ENCODE measurements at places on chromosomes 4 and X. TPM values are rescaled to one million over a fixed set of nuclear protein-coding genes. Genes with fewer than 3 reads are reported as not detected.
A peak's percentile ranks its signal among the peaks of the same experiment; 100 is the strongest.

DNA sequence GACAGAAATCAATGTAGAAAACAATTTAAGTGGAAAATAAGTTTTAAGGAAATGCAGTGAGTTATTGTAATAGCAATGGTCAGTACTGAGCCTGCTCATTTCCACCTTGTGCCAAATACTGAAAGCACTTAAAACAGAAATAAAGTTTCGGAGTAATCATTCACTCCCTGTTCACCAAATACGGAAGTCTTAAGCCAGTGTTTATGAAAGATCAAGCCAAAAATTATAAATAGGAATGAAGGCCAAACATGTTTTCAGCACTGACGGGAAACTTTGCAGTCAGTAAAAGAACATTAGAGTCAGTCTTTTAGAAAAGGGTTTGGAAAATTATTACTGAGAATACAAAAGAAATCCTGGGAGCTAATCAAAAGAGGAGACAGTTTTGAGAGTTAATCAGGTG is 178.6 kb downstream of the DMD start:
- no peak overlapping the region for H3K4me3 ChIP-seq
- no peaks in the 10 kb centered on the region for H3K36me3 ChIP-seq
- H3K27ac ChIP-seq = no peak overlapping the region
- DNase-seq = no peak
- H3K27me3 ChIP-seq = no peaks in the 10 kb centered on the region

The AKAP14 gene
- not detected for total RNA-seq

- H3K4me1 ChIP-seq = no peaks in the 10 kb centered on the region
- no peak overlapping the region for H3K27ac ChIP-seq
- DNase-seq = peak; percentile 74
- H3K4me3 ChIP-seq = no peak overlapping the region
- H3K27me3 ChIP-seq = no peaks in the 10 kb centered on the region
These were observed 46.1 kb downstream of the HTRA3 start for GRCh38 chr4:8315435-8316250.

The F9 gene
- not detected for total RNA-seq

- no peak overlapping the region for H3K27ac ChIP-seq
- H3K27me3 ChIP-seq = no peaks in the 10 kb centered on the region
- DNase-seq = no peak
- H3K4me1 ChIP-seq = no peaks in the 10 kb centered on the region
- H3K36me3 ChIP-seq = no peaks in the 10 kb centered on the region
These were observed 124.4 kb downstream of the ZNF827 start for GRCh38 chr4:145814246-145814645.

- DNase-seq = no peak
- H3K4me1 ChIP-seq = no peaks in the 10 kb centered on the region
- H3K36me3 ChIP-seq = no peaks in the 10 kb centered on the region
- H3K27me3 ChIP-seq = no peaks in the 10 kb centered on the region
- H3K27ac ChIP-seq = no peak overlapping the region
These were observed 33.2 kb upstream of the YTHDC1 start for GRCh38 chr4:68383115-68383514.

All from aorta (tissue), 5 donors.